Inflammatory macrophage treated with lipopolysaccharide for 4 hours (primary cell): ENCODE measurements at places on chromosomes 3 and 15.

DNA sequence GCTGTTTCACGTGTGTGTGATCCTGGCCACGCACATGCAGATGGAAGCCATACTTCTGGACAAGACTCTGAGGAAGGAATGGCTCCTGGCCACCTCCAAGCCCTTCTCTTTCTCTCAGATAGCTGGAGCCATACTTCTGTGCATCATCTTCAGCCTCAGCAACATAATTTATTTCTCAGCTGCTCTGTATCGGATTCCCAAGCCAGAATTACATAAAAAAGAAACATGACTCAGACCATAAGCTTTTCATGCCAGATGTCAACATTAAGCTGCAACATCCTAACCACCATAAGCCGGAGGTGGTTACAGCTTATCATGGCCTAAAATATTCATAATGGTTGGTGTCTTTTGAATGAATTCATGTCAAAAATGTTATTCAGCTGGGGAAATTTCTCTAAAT is 10.6 kb upstream of the KIF23 start:
- no peak for DNase-seq

- DNase-seq: no peak
Observed at GRCh38 chr3:114510201-114510600, 216.4 kb downstream of the TIGIT start.

DNA sequence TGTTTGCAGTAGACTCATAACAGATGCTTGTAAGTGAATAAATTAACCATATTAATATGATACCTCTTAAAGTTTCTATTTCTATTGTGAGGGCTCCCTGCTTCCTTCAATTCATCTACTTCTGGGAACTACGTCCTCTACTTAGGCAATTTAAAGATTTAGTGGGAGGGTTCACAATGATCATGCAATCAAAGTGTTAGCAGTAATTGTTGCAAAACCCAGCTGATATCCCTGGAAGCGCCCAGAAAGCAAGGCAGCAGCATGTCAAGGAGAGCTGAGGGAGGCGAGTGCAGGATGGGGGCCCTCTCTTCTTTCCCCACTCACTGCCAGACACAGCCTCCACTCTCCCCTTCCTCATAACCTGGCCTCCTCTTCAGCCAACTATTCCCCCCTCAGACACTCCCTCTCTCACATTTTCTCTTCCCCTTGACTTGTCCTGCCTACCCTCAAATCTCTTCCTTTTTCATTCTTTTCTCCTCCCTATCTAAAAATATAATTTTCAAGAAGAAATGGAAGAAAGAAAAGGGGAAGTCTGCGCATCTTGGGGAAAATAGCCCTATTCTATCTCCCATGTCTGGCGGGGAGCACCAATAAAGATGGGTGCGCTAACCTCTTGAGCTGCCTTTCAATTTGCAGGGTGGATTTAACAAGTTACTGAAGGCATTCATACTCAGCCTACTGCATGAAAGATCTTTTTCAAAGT is 6.6 kb downstream of the TMEM212 start:
- DNase-seq: peak; percentile 60

DNA sequence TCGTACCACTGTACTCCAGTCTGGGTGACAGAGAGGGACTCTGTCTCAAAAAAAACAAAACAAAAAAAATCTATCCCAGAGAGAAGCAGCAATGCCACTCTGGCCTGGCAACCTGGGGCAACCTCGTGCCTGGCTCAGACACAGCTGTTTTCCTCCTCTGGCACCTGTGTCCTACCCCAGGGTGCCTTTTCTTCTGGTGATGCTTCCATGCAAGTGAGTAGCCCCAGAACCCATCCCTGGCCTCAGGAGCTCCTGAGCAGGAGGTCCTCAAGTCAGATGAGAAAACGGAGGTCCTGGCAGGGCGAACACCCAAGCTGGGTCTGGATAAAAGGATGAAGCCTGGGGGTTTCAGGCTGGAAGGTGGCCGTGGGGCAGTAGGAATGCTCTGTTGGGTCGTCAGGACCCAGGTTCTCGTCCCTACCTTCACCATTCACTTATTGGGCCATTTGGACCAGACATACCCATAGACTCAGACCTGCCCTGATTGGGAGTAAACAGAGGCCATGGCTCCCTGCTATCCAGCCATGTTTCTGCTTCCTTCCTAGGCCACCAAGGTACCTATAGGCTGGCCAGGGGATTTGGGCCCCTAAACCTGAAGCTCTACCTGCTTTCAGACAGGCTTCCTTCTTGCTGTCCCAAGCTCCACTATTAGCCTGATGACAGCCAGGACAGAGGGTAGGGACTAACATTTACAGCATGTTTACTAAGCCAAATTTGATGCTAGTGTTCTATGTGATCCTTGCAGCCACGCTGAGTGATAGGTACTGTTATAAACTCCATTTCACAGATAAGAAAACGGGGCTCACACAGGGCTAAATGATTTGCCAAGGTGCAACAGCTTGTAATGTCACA is 102.2 kb downstream of the DAPK2 start:
- DNase-seq: no peak

DNA sequence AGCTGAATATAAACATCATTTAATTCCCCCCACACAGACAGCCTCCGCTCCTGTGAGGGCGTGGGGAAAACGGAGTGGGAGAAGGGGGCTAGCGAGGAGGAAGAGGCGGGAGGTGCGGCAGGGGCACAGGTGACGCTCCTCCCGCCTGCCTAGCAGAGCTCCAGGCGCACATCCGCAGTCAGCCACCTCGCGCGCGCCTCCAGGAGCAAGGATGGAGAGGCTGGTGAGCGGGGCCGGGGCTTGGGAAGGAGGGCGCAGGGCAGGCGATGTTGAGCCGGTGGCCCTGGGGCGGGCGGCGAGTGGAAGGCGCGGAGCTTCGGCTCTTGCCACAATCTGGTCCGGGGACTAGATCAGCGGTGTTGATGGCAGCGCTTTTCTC is at the start of gene CD200:
TSS of gene CD200 (plus strand) at position 155 of the 379 bp plus-strand sequence. CDS start at position 212, 57 bp downstream.
- DNase-seq: no peak

DNA sequence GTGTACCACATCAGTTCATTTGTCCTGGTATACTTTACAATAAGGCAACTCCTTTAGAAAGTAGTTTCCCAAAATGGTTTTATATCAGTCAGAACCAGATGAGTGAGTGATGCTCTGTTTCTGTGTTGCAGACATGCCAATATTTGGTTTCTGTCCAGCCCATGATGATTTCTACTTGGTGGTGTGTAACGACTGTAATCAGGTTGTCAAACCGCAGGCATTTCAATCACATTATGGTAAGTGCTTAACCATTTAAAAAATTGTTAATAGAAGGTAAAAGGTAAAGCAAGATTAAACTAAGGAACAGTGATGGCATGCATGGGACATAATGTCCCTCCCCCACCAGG is 40.0 kb upstream of the SCAANT1 start:
- DNase-seq: no peak

DNA sequence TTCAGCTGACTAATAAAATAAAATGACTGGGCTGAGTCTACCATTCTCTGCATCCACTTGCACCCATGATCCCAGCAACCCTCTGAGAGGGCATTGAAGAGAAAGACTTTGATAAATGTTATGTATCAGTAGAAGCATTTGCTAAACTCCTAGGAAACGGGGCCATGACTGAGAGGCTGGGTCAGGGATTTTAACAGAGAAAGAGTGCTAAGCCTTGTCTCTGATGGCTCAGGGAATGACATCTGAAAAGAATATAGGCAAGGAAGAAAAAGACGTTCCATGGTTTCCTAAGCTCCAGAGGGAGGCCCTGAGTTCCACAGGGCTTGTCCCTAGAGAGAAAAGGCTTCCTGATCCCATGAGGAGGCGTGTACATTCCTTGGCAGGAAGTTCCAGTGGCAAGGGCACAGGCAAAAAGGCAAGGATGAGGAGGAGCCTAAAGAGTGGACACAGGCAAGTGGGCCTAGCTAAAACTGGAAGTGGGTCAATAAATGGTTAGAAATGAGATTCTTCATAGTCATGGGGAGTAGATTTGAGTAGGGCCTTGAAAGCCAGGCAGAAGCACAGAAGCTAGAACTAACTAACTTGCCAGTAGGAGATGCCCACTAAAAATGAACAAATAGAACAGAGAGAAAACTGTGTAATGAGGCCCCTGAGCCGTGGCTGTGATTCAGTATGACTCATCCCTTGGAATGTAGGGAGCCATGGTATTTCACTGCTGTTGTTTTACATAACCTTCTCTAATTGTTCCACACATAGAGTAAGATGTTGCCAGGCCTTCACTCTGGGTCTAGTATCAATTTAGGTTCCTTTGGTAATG is 44.9 kb upstream of the MANF start:
- DNase-seq: peak; percentile 9

GRCh38 chr3:39423436-39423970 is 17.0 kb downstream of the RPSA start:
- no peak for DNase-seq

DNA sequence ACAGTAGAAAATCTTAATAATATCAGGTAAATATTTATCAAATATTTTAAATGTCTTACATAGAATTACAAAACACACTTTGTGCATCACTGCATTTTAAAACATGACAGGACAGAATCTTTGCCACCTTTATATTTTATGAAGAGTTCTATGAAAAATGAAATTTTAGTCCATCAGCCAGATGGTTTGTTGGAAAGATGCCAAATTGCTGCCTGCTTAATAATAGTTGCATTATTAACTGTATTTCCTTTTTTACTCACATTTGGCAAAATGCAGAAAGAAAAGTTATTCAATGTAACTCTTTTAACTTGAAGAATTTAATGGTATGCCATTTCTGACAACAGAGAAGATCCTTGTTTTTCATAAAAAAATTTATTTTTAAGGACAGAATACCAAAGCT is 1271.6 kb downstream of the NSUN3 start:
- no peak for DNase-seq

- peak; percentile 85 for DNase-seq
Observed at GRCh38 chr3:192819001-192819569, 91.7 kb upstream of the FGF12 start.

GRCh38 chr15:99914723-99915122 is 181.5 kb upstream of the LYSMD4 start:
- peak; percentile 10 for DNase-seq

DNA sequence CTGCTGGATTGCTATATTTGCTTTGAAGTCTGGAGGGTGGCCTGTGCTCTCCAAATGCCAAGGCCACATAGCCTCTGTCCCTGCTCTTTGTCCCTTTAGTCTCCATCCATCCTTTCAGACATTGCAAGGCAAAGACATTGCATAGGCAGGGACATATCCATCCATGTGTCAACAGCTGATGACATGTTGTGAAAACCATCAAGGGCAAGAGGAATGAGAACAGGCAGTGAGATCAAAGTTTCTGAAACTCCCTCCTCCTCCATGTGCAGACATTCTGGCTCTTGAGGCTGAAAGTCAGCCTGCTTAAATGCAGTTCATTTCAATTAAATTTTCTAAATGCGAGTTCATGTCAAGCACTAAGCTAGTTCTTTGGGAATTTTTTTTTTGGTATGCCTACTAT is 135.2 kb upstream of the CTNNB1 start:
- no peak for DNase-seq

- peak; percentile 5 for DNase-seq
Observed at GRCh38 chr3:66467996-66468735, 32.7 kb downstream of the LRIG1 start.

DNA sequence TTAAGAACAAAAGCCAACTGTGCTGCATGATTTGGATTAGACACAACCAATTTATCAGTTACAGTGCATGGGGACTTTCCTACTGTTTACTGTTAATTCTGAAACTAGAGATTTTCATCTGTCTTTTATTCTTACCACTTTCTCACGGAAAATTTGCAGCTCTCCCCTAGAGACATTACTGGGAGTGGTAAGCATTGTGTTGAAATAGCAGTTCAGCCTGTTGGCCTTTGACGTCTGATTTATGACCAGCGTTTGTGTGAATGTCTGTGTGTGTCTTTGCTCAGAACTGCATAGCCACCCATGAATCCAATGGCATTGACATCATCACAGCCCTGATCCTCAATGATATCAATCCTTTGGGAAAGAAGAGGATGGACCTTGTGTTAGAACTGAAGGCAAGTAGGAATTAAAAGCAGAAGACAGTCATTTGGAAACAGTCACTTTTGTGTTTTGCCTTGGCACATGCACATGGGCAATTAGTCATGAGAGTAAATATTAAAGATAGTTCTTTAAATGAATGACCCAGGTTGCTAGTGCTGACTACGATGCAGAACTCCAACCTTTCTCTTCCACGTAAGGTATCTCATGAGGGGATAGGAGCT is 202.2 kb upstream of the BHLHE40 start:
- peak; percentile 9 for DNase-seq

- no peak for DNase-seq
Observed at GRCh38 chr15:77819851-77820728, 187.4 kb upstream of the LINGO1 start.

- no peak for DNase-seq
Observed at GRCh38 chr3:84108442-84108971, 850.3 kb upstream of the CADM2 start.

GRCh38 chr3:136861890-136862616 is at the start of gene NCK1:
TSS of gene NCK1 (plus strand) at chr3:136862208. CDS start at chr3:136928002, 65,794 bp downstream.
- peak; percentile 98 for DNase-seq

DNA sequence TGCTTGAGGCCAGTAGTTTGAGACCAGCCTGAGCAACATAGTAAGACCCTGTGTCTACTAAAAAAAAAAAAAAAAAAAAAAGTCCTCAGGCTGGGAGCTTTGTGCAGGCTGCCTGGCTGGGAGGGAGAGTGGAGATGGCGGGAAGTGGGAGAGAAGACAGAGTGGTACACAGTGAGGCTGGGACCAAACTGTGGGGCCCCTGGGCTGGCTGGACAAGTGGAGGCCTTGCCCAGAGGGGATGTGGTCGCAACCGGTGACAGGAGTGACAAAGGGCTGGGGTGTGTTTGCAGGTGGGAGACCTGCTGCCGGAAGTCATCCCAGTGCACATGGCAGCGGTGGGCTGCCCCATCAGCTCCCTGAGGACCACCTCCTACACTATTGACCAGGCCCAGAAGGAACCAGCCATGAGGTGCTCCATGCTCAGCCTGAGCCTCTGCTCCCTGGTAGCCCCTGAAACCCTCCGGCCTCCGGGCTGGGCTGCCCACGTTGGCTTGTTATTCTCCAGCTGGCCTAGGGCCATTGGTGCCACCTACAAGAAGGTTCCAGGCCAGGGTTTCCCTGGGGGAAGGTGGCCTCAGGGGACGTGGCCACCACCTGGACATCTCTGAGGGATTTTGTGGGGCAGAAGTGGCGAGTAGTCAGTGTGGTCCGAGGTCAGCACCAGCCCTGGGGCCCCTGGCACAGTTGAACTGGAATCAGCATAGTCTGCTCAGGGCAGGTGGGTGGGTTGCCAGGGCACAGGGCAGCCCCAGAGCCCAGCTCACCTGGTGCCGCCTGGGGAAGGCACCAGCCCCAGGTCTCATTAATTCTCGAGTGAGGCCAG is 22.7 kb downstream of the ACAA1 start:
- no peak for DNase-seq

DNA sequence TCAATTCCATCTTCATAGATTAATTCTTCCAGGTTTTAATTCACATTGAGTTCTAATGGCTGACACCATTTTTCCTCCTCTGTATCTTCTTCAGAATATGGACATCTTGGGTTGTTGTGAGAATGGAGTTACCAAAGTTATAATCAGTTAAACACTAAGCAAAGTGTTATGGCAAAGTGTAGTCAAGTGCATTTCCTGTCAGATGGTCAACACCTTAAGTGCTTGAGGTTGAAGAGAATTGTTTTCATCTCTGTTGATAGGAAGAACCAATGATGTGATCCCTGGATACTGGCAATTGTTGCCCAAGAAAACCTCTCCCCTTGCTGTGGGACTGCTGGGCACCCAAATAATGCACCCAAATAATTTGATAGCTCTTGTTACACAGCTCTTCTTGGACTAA is 102.6 kb upstream of the SATB1 start:
- no peak for DNase-seq
